ENCODE measurements at places on chromosomes 3 and 15. TPM values are rescaled to one million over a fixed set of nuclear protein-coding genes. Genes with fewer than 3 reads are reported as not detected.

ALCAM gene
- total RNA-seq, result 26.1 TPM

B3GNT5 gene
- total RNA-seq, result 0.11 TPM

SUCNR1 gene
- 3.1 TPM for total RNA-seq

- H3K27ac ChIP-seq, result no peak overlapping the region
- no peak overlapping the region for H3K4me3 ChIP-seq
- DNase-seq, result no peak
- H3K36me3 ChIP-seq, result no peaks in the 10 kb centered on the region
Measured at GRCh38 chr3:71499227-71499876, 84.2 kb downstream of the FOXP1 start.

DNA sequence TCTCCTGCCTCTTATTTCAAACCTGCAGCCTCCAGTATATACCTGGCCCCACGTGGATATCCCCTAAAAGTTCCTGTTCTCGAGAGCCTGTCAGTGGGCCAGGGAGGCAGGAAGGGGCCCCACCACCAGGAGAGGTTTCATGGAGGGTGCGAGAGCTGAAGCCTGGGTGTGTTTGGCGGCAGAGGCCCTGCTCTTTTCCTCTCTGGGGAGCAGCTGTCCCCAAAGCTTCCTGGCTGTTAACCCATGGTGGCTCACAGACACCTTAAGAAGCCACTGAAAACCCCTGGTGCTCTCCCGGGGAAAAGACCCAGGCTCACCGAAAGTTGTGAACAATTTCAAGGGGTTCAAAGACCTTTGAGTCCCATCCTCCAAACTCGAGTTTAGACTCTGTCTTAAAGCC is 1.1 kb downstream of the PRRT3 start:
- no peak for DNase-seq
- no peak overlapping the region for H3K27ac ChIP-seq
- peaks cover 16% of the 10 kb centered on the region for H3K4me1 ChIP-seq
- H3K36me3 ChIP-seq, result no peaks in the 10 kb centered on the region
- no peaks in the 10 kb centered on the region for H3K27me3 ChIP-seq

- H3K27me3 ChIP-seq, result no peaks in the 10 kb centered on the region
- H3K36me3 ChIP-seq, result no peaks in the 10 kb centered on the region
- H3K27ac ChIP-seq, result no peak overlapping the region
- no peak overlapping the region for H3K4me3 ChIP-seq
- no peaks in the 10 kb centered on the region for H3K4me1 ChIP-seq
- DNase-seq, result no peak
Measured at GRCh38 chr15:55527150-55527549, 19.1 kb upstream of the DNAAF4 start.

GRCh38 chr3:194158942-194159439 is 23.0 kb downstream of the HES1 start:
- no peaks in the 10 kb centered on the region for H3K4me1 ChIP-seq
- H3K36me3 ChIP-seq, result no peaks in the 10 kb centered on the region
- no peak overlapping the region for H3K4me3 ChIP-seq
- no peaks in the 10 kb centered on the region for H3K27me3 ChIP-seq
- H3K27ac ChIP-seq, result no peak overlapping the region
- DNase-seq, result no peak

DNA sequence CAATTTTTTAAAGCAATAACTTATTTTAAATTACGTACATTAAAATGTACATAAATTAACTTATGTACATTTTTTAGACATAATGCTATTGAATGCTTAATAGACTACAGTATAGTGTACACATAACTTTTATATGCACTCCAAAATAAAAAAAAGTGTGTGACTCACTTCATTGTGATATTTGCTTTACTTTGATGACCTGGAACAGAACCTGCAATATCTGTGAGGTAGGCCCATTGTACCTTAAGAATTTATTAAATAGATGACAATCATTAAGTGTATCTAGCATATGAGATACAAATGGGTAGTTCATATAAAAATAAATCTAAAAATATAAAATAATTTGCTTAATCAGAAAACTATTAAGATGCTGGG is 276.7 kb downstream of the NFKBIZ start:
- DNase-seq, result no peak
- peaks cover 43% of the 10 kb centered on the region for H3K4me1 ChIP-seq
- no peaks in the 10 kb centered on the region for H3K36me3 ChIP-seq
- H3K27ac ChIP-seq, result peak overlapping the region; percentile 60
- H3K4me3 ChIP-seq, result no peak overlapping the region

DNA sequence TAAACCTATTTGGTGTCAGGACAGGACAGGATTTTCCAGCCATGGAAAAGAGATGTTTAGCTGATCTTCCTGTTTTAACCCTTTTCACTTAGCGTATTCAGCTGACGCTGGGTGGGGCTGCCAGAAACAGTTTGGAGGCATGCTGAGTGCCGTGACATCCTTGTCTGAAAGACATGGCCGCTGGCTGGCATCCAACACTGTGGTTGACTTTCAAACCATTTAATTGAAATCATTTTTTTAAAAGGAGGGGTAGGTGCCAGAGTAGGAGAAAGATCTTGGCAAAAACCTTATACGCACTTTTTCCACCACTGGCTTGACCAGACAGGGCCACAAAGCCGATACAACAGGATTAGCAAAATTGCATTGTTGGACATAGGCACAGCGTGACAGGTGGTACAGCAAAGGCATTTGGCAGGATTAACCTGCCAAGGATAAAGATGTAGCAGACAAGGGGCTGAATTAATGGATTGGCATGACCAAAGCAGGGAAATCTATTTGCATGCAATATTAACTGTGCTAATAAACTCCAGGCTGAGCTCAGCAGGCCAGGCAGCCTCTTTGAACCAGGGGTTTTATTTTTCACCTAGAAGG is 131.8 kb upstream of the TOPAZ1 start:
- no peaks in the 10 kb centered on the region for H3K4me1 ChIP-seq
- H3K36me3 ChIP-seq, result no peaks in the 10 kb centered on the region

DNA sequence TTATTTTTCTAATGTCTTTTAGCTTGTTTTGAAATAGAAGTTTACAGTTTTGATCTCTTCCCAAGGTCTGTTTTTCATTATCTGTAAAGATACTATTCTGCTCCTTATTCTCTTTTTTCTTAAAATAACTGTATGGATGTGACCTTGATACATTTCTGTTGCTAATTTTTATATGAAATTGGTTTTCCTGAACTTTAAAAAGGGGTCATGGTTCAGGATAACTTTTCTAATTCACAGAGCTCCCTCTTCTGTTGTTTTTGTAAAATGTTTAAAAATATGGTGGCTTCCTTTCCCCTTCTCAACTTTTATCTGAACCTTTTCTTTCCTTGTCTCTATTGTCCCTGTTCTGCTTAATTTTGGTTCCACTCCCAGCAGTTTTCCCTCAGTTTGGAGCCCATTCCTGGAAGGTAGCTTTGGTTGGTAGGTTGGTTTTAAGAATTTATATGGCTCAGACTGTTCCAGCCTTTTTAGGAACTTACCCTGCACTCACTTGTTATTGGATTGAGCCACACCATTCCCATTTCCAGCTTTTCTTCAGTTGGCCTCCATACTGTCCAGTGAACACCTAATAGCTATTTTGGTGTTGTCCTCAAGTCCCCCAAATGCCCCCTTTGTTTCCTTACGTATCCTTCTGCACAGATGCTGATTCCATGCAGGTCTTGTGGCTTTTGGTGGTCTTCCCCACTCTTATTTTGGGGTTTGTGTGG is 70.3 kb downstream of the SLMAP start:
- no peak overlapping the region for H3K4me3 ChIP-seq
- no peak overlapping the region for H3K27ac ChIP-seq
- no peaks in the 10 kb centered on the region for H3K36me3 ChIP-seq
- H3K4me1 ChIP-seq, result no peaks in the 10 kb centered on the region
- no peak for DNase-seq

- no peak for DNase-seq
- no peak overlapping the region for H3K27ac ChIP-seq
- no peak overlapping the region for H3K4me3 ChIP-seq
- no peaks in the 10 kb centered on the region for H3K36me3 ChIP-seq
- H3K4me1 ChIP-seq, result peaks cover 2% of the 10 kb centered on the region
Measured at GRCh38 chr3:150331978-150332568, 76.0 kb upstream of the TSC22D2 start.

GRCh38 chr15:68551296-68551635 is 27.5 kb upstream of the CORO2B start:
- no peaks in the 10 kb centered on the region for H3K27me3 ChIP-seq
- H3K27ac ChIP-seq, result no peak overlapping the region
- H3K4me1 ChIP-seq, result peaks cover 2% of the 10 kb centered on the region

- no peak overlapping the region for H3K4me3 ChIP-seq
- no peaks in the 10 kb centered on the region for H3K36me3 ChIP-seq
- DNase-seq, result no peak
- no peaks in the 10 kb centered on the region for H3K4me1 ChIP-seq
Measured at GRCh38 chr3:173785004-173785403, 387.5 kb downstream of the NLGN1 start.

- peak overlapping the region; percentile 84 for H3K27ac ChIP-seq
- H3K4me3 ChIP-seq, result no peak overlapping the region
- no peaks in the 10 kb centered on the region for H3K27me3 ChIP-seq
- H3K4me1 ChIP-seq, result peaks cover 6% of the 10 kb centered on the region
Measured at GRCh38 chr3:12186515-12187286, 28.0 kb upstream of the TIMP4 start.

DNA sequence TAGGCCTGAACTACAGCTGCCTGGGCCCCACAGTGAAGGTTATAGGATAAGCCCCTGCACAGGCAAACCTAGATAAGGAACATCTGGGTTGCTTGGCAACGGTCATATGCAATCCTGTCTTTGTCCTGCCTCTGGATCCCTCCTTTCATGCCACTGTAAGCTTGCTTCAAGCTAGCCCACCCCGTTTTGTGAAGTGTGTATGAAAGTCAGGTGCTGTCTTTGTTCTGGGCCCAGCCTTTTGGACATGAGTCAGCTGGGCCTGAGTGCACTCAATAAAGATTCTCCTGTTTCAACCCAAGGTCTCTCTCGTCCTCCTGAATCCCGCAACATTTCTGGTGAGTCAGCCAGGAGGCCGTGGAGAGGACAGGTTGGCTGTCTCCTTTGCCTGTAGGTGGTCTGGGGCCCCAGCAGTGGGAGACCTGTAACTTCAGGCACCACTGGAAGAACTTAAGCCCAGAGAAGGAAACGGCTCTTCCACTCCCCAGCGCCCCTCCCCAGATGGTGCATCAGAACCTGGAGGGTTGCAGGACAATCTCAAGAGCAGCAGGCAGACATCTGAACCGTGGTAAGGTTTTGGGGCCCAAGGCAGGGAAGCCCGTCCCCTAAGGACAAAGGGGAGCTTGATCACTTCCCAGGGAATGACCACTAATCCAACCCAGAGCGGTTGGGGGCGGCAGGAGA is 8.3 kb upstream of the SLC9C1 start:
- no peaks in the 10 kb centered on the region for H3K36me3 ChIP-seq
- H3K27me3 ChIP-seq, result no peaks in the 10 kb centered on the region
- H3K4me3 ChIP-seq, result peak overlapping the region; percentile 69

DNA sequence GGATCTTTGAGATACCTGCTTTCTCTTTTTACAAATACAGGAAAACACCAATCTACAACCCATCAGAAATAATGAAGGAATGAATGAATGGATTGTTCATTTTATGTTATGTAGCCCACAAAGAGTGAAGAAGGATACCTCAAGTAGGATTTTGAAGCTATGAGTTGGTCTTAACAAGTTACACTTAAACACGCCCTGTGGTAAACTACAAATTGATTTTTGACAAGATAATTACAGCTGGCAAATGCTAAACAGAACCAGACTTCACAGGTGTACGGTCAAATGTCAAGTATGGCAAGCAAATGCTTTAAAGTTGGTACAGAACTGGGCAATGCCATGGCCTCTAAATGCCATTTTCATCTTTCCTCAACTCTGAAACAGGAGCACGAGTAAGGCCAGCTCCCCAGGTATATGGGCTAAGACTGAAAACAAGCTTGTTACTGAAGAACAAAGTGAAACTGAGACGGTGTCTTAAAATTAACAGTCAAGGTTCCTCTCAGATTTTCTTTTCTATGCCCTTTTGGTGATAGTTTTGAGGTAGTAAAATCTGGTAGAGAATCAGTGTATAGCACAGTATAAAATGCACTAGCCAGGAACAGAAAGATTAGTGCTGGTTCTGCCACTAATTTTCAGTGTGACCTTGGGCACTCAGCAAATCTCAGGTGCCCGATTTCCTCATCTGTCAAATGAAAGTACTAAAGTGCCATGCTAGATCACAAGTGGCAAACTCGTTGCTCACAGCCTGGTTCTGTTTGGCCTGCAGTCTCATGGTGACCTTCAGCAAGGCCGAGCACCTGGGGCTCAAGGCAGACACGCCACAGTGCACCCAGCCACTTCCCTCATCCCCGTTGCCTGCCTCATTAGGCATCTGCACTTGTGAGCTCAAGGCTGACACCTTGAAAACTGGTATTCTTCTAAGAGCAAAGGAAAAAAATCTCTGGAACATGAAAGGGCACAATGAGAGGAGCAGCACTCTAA is 9.5 kb downstream of the RUVBL1 start:
- no peaks in the 10 kb centered on the region for H3K4me1 ChIP-seq
- DNase-seq, result no peak
- no peaks in the 10 kb centered on the region for H3K27me3 ChIP-seq
- no peaks in the 10 kb centered on the region for H3K36me3 ChIP-seq
- no peak overlapping the region for H3K4me3 ChIP-seq
- no peak overlapping the region for H3K27ac ChIP-seq

GRCh38 chr3:136075218-136075808 is 109.8 kb downstream of the PPP2R3A start:
- no peak overlapping the region for H3K27ac ChIP-seq
- H3K27me3 ChIP-seq, result no peaks in the 10 kb centered on the region
- peaks cover 6% of the 10 kb centered on the region for H3K4me1 ChIP-seq
- H3K36me3 ChIP-seq, result no peaks in the 10 kb centered on the region
- no peak overlapping the region for H3K4me3 ChIP-seq

GRCh38 chr15:51199541-51199940 is 104.8 kb upstream of the TNFAIP8L3 start:
- DNase-seq, result no peak
- no peaks in the 10 kb centered on the region for H3K27me3 ChIP-seq
- peaks cover 2% of the 10 kb centered on the region for H3K4me1 ChIP-seq
- H3K36me3 ChIP-seq, result no peaks in the 10 kb centered on the region
- H3K4me3 ChIP-seq, result no peak overlapping the region

GRCh38 chr3:184778426-184779332 is 33.3 kb upstream of the VPS8 start:
- H3K36me3 ChIP-seq, result no peaks in the 10 kb centered on the region
- no peaks in the 10 kb centered on the region for H3K4me1 ChIP-seq
- H3K4me3 ChIP-seq, result no peak overlapping the region
- no peak for DNase-seq

- no peaks in the 10 kb centered on the region for H3K27me3 ChIP-seq
- no peak overlapping the region for H3K4me3 ChIP-seq
- H3K36me3 ChIP-seq, result no peaks in the 10 kb centered on the region
- DNase-seq, result no peak
- no peaks in the 10 kb centered on the region for H3K4me1 ChIP-seq
Measured at GRCh38 chr3:156749244-156749643, 74.9 kb downstream of the TIPARP start.
